ENCODE measurements at places on chromosomes 2 and 18.

- no peak for DNase-seq
Measured at GRCh38 chr18:8707556-8708300, 2.4 kb downstream of the MTCL1 start.

GRCh38 chr2:217732992-217733391, 269.8 kb downstream of the TNS1 start:
- no peak for DNase-seq

- DNase-seq = peak; percentile 14
Measured at GRCh38 chr2:109318150-109318948, 189.3 kb downstream of the SH3RF3 start.

- no peak for DNase-seq
Measured at GRCh38 chr18:63344918-63345317, 22.1 kb downstream of the KDSR start.

DNA sequence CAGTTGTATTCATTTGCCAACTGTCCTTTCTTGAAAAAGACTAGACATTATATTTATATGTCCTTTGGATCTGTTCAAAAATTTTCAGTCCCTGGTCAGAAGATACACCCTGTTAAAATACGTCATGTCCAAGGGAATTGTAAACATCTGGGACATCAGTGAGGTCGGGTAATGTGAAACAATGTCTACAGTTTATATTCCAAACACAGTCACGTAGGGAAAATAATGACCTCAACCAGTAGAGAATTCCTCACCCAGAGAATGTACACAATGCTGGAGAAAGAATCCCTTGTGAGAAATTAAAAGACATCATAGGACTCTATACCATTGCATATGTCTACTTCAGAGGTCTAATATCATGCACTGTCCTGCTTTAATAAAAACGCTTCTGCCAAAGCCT, 888.0 kb upstream of the CHAC2 start:
- no peak for DNase-seq

DNA sequence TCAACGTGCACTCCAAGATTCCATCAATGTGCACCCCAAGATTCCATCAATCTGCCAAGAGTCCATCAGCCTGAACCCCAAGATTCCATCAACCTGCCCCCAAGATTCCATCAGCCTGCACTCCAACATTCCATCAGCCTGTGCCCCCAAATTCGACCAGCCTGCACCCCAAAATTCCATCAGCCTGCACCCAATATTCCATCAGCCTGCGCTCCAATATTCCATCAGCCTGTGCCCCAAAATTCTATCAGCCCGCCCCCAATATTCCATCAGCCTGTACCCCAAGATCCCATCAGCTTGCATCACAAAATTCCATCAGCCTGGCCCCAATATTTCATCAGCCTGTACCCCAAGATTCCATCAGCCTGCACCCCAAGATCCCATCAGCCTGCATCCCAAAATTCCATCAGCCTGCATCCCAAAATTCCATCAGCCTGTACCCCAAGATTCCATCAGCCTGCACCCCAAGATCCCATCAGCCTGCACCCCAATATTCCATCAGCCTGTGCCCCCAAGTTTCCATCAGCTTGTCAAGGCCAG, 92.1 kb upstream of the PXDN start:
- DNase-seq = no peak
